A549 treated with Mapracorat at 1 μM for 4 hours (cell line): ENCODE measurements at places on chromosomes 2 and 18. TPM values are rescaled to one million over a fixed set of nuclear protein-coding genes. Genes with fewer than 3 reads are reported as not detected.

Gene LRRC30
- total RNA-seq, result not detected in 5 replicates

Gene SERPINB10
- not detected in 5 replicates for total RNA-seq

Gene ARHGEF4
- total RNA-seq, result 7.4 to 10.6 TPM (median 9.8 TPM) in 5 replicates

Gene C1QL2
- total RNA-seq, result 0.11 to 0.53 TPM (median 0.31 TPM) in 5 replicates

Gene MLPH
- 250 to 327 TPM (median 305 TPM) in 5 replicates for total RNA-seq

Gene DIPK1C
- total RNA-seq, result not detected in 5 replicates

Gene FBXO15
- total RNA-seq, result 0.41 to 1.0 TPM (median 0.66 TPM) in 5 replicates

Gene ARHGAP28
- total RNA-seq, result 0.02 to 0.49 TPM (median 0.12 TPM) in 3 of 5 replicates, not detected in the others

Gene AP1S3
- 27.1 to 42.2 TPM (median 34.3 TPM) in 5 replicates for total RNA-seq

Gene CYRIA
- 0.15 to 0.86 TPM (median 0.28 TPM) in 5 replicates for total RNA-seq

Gene ZNF385B
- total RNA-seq, result not detected in 5 replicates

Gene C1GALT1C1L
- 2.0 to 2.5 TPM (median 2.3 TPM) in 5 replicates for total RNA-seq

Gene AQP12B
- not detected in 5 replicates for total RNA-seq

Gene REG3A
- not detected in 5 replicates for total RNA-seq

Gene MYOM1
- total RNA-seq, result 0.08 to 0.59 TPM (median 0.30 TPM) in 5 replicates

Gene COL6A3
- 0.11 to 0.47 TPM (median 0.30 TPM) in 5 replicates for total RNA-seq

Gene MAL
- 0.12 to 0.21 TPM in 2 of 5 replicates, not detected in the others for total RNA-seq

Gene MDH1B
- 1.4 to 2.0 TPM (median 1.7 TPM) in 5 replicates for total RNA-seq

Gene BAZ2B
- 6.5 to 8.4 TPM (median 8.1 TPM) in 5 replicates for total RNA-seq

Gene FEV
- not detected in 5 replicates for total RNA-seq

Gene CYS1
- 1.1 to 2.0 TPM (median 1.5 TPM) in 5 replicates for total RNA-seq

Gene PSMA8
- not detected in 5 replicates for total RNA-seq

Gene BMP10
- total RNA-seq, result not detected in 5 replicates

Gene GAD1
- 0.26 to 0.83 TPM (median 0.76 TPM) in 5 replicates for total RNA-seq

Gene ITGA4
- total RNA-seq, result 1.2 to 2.5 TPM (median 1.8 TPM) in 5 replicates

Gene C2orf92
- 0.55 to 1.2 TPM (median 0.66 TPM) in 5 replicates for total RNA-seq

Gene IL36RN
- 0.07 to 0.21 TPM in 2 of 5 replicates, not detected in the others for total RNA-seq

Gene TMEM178A
- 0.12 to 0.27 TPM (median 0.18 TPM) in 4 of 5 replicates, not detected in the other for total RNA-seq

Gene HSBP1L1
- 10.6 to 14.8 TPM (median 13.1 TPM) in 5 replicates for total RNA-seq

Gene TCF23
- not detected in 5 replicates for total RNA-seq

Gene DLX2
- total RNA-seq, result 0.33 to 0.97 TPM (median 0.52 TPM) in 5 replicates

Gene IL1RN
- 0.13 to 0.53 TPM (median 0.37 TPM) in 5 replicates for total RNA-seq

Gene CROCC2
- total RNA-seq, result not detected in 5 replicates

Gene WNT10A
- 0.10 to 0.16 TPM (median 0.12 TPM) in 4 of 5 replicates, not detected in the other for total RNA-seq

Gene PROKR1
- not detected in 5 replicates for total RNA-seq

Gene KRTCAP3
- total RNA-seq, result 0.22 to 0.70 TPM (median 0.42 TPM) in 4 of 5 replicates, not detected in the other

Gene SOWAHC
- 7.6 to 10.5 TPM (median 10.3 TPM) in 5 replicates for total RNA-seq

Gene CD302
- 2.0 to 2.4 TPM (median 2.1 TPM) in 5 replicates for total RNA-seq

Gene FOXD4L1
- 0.16 to 0.63 TPM (median 0.31 TPM) in 5 replicates for total RNA-seq

Gene C2orf76
- total RNA-seq, result 10.4 to 15.9 TPM (median 12.1 TPM) in 5 replicates

Gene TTC39C
- total RNA-seq, result 14.9 to 19.9 TPM (median 17.2 TPM) in 5 replicates
